NCI-H226 (cell line): ENCODE measurements at places on chromosomes 1 and 21.

DNA sequence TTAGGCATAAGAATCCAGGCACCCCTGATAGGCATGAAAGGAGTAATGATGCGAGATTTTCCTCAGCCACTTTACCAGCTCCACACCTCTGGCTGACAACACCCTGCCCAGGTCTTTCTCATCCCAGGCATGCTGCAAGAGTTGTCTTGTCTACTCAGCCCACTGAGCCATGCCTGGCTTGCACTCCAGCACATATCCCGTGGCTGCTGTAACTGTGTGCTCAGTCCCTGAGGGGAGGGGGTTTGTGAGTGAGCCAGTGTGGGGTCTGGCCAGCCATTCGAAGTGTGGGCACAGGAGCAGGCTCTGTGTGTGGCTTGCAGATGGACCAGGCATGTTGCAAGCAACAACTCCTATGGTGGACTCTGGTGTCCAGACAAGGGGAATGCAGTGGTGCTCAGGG is 529.6 kb downstream of the ADGRL2 start:
- DNase-seq = no peak

DNA sequence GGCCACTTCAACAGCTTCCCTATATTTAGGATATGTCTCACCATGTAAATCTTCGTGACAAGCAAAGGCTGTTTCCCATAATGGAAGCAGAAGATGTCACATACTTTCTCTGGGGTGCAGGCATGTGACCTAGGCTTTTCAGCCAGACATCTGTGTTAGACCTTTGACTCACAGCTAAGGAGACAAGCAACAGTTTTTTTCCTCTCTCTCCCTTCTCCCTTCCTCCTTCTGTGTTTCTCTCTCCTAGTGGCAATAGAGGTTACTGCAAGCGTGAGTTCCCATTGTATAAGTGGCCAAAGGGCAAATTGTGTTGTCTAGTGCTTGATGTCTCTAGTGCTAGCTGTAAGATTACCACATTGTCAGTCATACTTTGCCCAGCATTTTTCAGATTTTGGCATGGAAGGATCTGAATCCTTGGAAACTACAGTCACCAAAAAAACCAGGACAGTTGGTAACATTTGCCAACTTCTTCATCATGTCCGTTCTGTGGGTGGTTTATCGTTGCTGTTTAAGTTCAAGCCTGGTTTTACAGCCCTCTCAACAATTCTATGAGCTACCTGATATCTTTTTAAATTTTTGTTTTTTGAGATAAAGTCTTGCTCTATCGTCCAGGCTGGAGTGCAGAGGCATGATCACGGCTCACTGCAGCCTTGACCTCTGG is 44.4 kb upstream of the RABGAP1L start:
- peak; percentile 54 for DNase-seq

- no peak for DNase-seq
Observed at GRCh38 chr1:241310451-241310850, 46.6 kb downstream of the RGS7 start.

DNA sequence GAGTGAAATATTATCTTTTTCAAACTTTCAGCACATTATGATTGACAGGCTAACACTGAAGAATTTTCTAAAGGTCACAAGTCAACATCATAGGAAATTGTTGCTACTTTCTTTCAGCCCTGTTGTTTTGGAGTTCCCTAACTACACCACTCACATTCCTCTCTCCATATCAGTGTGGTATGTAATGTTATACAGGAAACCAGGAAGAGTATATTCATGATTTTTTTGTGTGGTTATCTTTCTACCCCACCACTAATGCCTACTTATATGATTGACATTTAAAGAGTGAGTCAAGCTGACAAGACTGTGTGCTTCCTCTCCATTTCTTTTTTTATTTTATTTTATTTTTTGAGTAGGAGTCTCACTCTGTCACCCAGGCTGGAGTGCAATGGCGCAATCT is 47.8 kb upstream of the PRDM2 start:
- peak; percentile 83 for DNase-seq

DNA sequence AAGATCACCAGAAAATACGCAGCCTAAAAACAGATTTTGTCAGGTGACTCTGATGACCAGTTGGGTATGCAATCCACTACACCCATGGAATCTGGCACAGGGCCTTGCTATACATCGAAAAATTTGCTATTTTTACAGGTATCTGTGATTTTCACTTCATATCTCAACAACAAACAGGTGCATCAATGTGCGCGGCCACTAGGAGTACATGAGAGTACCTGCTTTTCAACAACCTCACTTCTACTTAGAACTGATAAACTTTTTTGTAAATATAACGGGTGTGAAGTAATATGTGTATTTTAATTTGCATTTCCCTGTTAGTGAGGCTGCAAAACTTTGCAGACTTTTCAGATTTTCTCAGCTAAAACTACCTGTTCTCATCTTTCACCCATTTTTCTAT is 80.8 kb downstream of the SLC45A1 start:
- no peak for DNase-seq

DNA sequence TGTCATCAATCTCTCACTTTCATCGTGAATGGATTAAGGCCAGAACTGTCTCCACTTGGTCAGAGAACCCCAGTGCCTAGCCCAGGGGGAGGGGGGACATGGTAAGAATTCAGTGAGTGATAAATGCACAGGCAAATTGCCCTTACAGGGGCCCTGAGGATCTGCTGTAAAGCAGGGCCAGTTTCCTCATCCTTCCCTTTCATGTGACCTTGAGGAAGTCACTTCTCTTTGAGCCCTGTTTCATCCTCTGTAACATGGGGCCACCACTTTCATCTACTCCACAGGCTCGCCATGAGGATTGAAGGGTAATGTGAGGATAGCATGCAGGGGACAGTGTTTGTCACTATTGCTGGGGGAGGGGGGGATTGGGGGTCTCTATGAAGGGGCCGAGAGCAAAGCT is 28.1 kb upstream of the C1QA start:
- no peak for DNase-seq

GRCh38 chr1:204062106-204062505 is 10.8 kb upstream of the SOX13 start:
- DNase-seq = no peak
